CD8-positive, alpha-beta T cell (primary cell): ENCODE measurements at places on chromosomes 1 and 21. TPM values are rescaled to one million over a fixed set of nuclear protein-coding genes. Genes with fewer than 3 reads are reported as not detected.

The TFF2 gene
- not detected for total RNA-seq

The FAM72D gene
- total RNA-seq = not detected

The TLR5 gene
- total RNA-seq = 1.1 TPM

The MEF2D gene
- total RNA-seq = 227 TPM

The LAPTM5 gene
- 629 TPM for total RNA-seq

The OR2T11 gene
- total RNA-seq = not detected
